ENCODE measurements at places on chromosomes 7 and 10. TPM values are rescaled to one million over a fixed set of nuclear protein-coding genes. Genes with fewer than 3 reads are reported as not detected.

The SUGCT gene
- 1.0 TPM for total RNA-seq

The SCART1 gene
- 0.31 TPM for total RNA-seq

The HIF1AN gene
- total RNA-seq: 18.3 TPM

The CFAP70 gene
- total RNA-seq: 0.12 TPM

The DGKB gene
- not detected for total RNA-seq

The LIPK gene
- not detected for total RNA-seq

The PRLHR gene
- total RNA-seq: not detected

The HK1 gene
- total RNA-seq: 37.5 TPM

The TMEM196 gene
- total RNA-seq: not detected

The CFAP43 gene
- total RNA-seq: 0.19 TPM

The AKR1B15 gene
- 34.4 TPM for total RNA-seq

The IDE gene
- total RNA-seq: 24.6 TPM

The KCNH2 gene
- 1.0 TPM for total RNA-seq

The ECHDC3 gene
- 9.2 TPM for total RNA-seq

The CRYGN gene
- not detected for total RNA-seq

The TMEM168 gene
- total RNA-seq: 9.4 TPM

The PHKG1 gene
- total RNA-seq: 0.52 TPM

The NT5C2 gene
- 78.7 TPM for total RNA-seq

The UCMA gene
- total RNA-seq: not detected

The PRKAR2B gene
- total RNA-seq: 2.9 TPM

The OR2A42 gene
- not detected for total RNA-seq

The WNT8B gene
- not detected for total RNA-seq

The ATP5MK gene
- 435 TPM for total RNA-seq

The MUC12 gene
- total RNA-seq: 16.2 TPM

The SERPINE1 gene
- total RNA-seq: 1,353 TPM

The SPDYE11 gene
- not detected for total RNA-seq

The ELMO1 gene
- 1.6 TPM for total RNA-seq

The GPR37 gene
- total RNA-seq: 0.45 TPM

The ZNF485 gene
- 1.8 TPM for total RNA-seq

The NME8 gene
- total RNA-seq: not detected

The KAZALD1 gene
- 2.3 TPM for total RNA-seq

The PLAC9 gene
- not detected for total RNA-seq

The EGFR gene
- total RNA-seq: 108 TPM

The ZNF365 gene
- total RNA-seq: 0.93 TPM

The NODAL gene
- not detected for total RNA-seq

The SPRN gene
- total RNA-seq: 0.18 TPM

The OR9A2 gene
- total RNA-seq: not detected

The EBF3 gene
- 0.20 TPM for total RNA-seq

The ABCF2 gene
- 67.3 TPM for total RNA-seq

The HMX2 gene
- not detected for total RNA-seq

The NEURL1 gene
- total RNA-seq: 0.50 TPM

The MGAM2 gene
- total RNA-seq: not detected

The LRMDA gene
- 5.6 TPM for total RNA-seq

The CEP55 gene
- 104 TPM for total RNA-seq

The UNCX gene
- total RNA-seq: not detected

The TCAF2 gene
- total RNA-seq: 0.75 TPM

The ABCA13 gene
- total RNA-seq: not detected

The DPCD gene
- total RNA-seq: 37.9 TPM

The SPDYE6 gene
- total RNA-seq: not detected

The POM121 gene
- 39.7 TPM for total RNA-seq

The TWNK gene
- 46.7 TPM for total RNA-seq

Data from A549 treated with ZK216348 at 1 μM for 4 hours (cell line).